ENCODE measurements at places on chromosomes 4 and X.

- no peak for DNase-seq
Measured at GRCh38 chr4:98383431-98384106, 122.4 kb downstream of the RAP1GDS1 start.

- no peak for DNase-seq
Measured at GRCh38 chrX:33416273-33416805, 205.0 kb upstream of the DMD start.

DNA sequence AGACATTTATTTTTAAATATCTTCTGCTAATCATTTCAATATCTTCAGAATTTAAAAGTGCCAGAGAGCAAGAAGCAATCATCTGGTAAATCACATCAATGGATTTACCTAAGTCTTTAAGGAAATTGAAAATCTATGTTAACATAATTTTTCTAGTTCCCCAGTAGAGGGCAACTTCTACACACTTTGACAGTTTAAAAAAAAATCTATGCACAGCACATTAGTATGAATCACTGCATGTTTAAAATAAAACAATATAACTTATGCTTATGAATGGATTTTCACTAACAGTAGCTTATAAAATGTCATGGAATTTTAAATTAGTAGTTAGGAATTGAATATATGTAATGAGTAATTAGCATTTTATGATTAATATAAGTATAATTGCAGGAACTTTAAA is 126.5 kb downstream of the REELD1 start:
- no peak for DNase-seq

DNA sequence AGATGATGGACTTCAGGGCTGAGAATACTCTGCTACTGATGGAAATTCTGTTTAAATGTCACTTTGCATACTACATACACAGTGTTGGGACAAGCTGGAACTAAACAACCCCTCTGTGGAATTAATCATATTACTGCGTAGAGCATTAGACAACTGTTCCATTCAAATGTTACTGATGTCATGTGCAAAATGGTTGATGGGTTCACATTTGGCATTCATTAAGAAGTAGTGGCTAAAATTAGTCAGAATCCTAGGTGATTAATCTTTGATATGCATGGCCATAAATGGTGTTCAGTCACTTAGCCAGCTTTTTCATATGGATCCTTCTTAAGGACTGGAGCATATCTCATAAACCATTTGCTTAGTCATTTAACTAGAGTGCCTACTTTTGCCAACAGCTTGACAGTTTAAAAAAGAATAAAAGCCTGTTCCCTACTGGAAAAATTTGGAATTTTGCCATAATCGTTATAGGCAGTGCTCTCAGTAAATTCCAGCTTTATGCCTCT is 105.2 kb downstream of the RNF150 start:
- no peak for DNase-seq

DNA sequence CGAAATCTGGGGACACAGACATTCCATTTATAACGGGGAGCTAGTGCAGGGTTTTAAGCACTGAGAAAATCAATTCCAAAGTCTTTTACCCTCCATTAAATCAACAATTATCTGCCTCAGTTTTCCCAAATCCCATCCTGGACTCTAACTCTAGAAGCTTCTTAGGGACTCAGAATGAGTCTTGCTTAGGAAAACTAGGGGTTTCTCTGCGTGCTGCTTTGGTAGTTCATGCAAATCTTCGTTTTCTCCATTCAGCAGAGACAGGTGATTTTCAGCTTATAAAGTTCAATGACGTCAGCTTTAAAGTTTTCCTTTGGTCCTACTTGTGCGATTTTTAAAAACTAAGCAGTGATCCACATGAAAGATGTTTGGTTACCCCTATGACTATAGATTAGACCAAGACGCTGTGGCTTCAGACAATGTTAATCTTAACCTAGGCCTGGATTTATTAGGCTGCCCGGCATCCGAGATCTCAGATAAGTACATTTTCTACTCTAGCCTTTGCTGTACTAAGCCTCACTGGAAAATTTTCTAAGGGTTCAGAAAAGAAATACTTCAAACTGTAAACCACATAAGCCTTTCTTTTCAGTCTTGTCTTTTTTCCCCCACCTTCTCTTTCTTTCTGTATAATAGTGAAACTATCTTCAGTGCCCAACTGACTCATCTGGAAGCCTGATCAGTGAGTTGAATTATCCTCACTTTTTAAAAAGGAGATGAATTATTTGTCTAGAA is 121.4 kb upstream of the GATB start:
- DNase-seq: no peak

- DNase-seq: no peak
Measured at GRCh38 chr4:5883916-5884315, 9.0 kb downstream of the CRMP1 start.

GRCh38 chr4:162797108-162797507 is 369.6 kb downstream of the NAF1 start:
- DNase-seq: no peak

GRCh38 chr4:100483796-100484195 is 34.0 kb downstream of the EMCN start:
- no peak for DNase-seq

- DNase-seq: no peak
Measured at GRCh38 chr4:114537352-114537751, 61.3 kb upstream of the UGT8 start.

DNA sequence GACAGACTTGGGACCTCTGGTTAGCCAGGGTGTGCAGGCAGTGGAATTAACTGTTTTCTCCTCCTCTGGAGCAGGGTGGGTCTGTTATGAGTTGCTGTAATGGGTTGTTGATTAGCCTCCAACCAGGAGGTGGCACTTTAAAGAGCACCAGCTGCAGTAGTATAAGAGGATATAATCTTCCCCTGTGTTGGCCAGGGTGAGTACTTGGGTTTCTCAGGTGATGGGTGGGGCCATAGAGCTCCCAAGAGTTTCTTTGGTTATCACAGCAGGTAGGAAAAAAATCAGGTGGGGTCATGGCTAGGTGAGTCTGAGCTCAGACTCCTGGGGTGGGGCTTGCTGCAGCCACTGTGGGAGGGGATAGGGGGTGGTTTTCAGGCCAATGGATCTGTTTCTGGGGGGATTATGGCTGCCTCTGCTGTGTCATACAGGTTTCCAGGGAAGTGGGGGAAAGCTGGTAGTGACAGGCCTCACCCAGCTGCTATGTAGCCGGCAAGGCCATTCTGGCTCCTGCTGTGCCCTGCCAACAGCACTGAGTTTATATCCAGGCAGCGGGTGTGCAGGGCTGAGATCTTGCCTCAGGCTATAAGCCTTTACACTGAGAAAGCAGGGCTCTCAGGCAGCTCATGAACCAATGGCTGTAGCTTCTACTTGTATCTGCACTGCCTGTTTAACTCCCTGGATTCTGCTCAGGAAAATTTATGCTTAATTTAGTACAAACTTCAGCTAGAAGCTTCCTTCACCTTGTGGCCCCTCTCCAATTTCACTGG is 70.1 kb downstream of the CCNG2 start:
- no peak for DNase-seq

DNA sequence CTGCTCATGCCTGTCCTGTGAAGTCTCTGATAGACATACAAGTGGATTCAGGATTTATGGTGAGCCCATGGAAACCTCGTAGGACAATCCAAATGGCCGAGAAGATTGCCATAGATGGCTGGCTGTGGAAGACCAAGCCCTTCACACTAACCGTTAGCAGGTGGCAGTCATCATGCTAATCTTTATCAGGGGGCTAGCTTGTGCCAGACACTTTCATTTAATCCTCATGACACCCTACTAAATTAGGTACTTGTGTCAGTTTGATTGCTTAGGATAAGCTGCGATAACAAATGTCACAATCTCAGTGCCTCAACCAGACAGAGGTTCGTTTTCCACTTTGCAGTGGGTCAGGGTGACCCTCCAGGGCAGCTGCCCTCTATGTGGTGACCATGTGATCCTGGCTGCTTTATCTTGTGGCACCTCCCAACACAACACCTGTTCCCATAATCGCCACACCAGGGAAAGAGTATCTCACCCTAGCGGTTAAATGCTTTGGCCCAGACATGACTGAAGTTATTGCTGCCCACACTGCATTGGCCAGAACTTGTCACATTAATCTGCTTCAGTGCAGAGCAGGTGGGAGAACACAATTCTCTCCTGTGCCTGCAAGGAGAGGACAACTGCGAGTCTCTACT is 60.8 kb downstream of the REPS2 start:
- no peak for DNase-seq

DNA sequence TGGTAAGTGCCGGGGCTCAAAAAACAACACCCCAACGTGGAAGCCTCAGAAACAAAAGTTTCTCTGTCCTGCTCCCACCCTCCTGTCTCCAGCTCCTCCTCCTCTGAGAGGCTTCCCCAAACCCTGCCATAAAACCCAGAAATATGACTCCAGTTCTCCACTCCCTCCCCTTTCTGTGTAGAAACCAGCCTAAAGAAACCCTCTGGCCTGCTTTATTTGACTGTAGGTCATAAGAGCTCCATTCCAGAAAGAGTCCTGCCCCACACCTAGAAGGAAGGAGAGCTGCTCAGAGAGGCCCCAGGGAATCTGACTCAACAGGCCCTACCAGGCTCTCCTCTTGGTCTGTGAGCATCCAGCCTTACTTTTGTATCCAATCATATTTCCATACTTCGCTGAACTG is 872 bp upstream of the S100P start:
- peak; percentile 70 for DNase-seq

- no peak for DNase-seq
Measured at GRCh38 chrX:45806410-45807121, 605.9 kb upstream of the DIPK2B start.

GRCh38 chr4:181006499-181007260 is 1236.5 kb upstream of the TENM3 start:
- no peak for DNase-seq

- no peak for DNase-seq
Measured at GRCh38 chr4:80259012-80259411, 7.5 kb upstream of the FGF5 start.

DNA sequence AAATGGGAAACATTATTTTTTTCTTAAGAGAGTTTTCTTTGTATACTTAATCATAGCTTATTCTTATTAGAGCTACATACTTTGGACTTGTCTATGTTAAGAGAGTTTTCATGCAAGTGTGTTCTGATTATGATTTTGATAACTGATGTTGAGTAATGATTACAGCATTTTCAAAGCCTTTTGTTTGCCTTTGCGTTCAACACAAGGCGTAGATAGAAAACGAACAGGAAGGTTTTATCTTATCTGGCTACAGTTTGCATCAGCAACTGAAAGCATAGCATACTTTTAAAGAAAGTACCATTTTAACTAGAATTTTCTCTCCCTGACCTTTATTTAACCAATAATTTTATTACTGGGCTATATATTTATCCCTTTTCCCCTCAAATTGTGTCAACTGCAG is 51.6 kb upstream of the PDLIM5 start:
- DNase-seq: no peak

GRCh38 chr4:46390355-46391058 is 579 bp upstream of the GABRA2 start:
- DNase-seq: no peak

DNA sequence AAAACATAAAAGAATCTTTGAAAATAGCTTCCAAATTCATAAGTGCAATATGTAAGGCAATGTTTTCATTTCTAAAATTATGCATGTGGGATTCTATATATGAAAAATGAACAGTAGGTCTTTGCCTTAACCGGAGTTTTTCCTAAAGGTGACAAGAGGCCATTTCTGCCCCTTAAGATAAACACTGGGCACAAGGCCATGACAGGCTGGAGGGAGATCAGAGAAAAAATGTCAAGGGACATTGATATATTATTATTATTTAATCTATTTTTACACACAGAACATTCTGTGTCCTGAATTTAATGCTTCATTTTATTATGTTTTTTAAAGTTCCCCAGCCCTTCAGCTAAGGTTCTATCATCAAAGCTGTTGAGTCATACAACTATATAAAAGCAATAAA is 118.8 kb downstream of the CHM start:
- no peak for DNase-seq
